Endodermal cell (in vitro differentiated cells): ENCODE measurements at places on chromosomes 2 and 18. TPM values are rescaled to one million over a fixed set of nuclear protein-coding genes. Genes with fewer than 3 reads are reported as not detected.

LHCGR gene
- not detected in 3 replicates for total RNA-seq

FSIP2 gene
- 4.8 and 6.7 TPM in 2 replicates for total RNA-seq

GPN1 gene
- total RNA-seq: 45.0 to 49.6 TPM (median 49.5 TPM) in 3 replicates

TCF7L1 gene
- total RNA-seq: 69.4 to 90.6 TPM (median 71.9 TPM) in 3 replicates

ALLC gene
- not detected in 3 replicates for total RNA-seq

C2orf42 gene
- 10.8 and 16.5 TPM in 2 replicates for total RNA-seq

ANTXR1 gene
- total RNA-seq: 50.6 and 54.5 TPM in 2 replicates

WNT10A gene
- total RNA-seq: not detected in 2 replicates

XDH gene
- total RNA-seq: 1.7 and 4.0 TPM in 2 replicates

ERICH2 gene
- 9.6 and 10.0 TPM in 2 replicates for total RNA-seq

CCDC85A gene
- total RNA-seq: 0.28 to 0.86 TPM (median 0.82 TPM) in 3 replicates

CFC1 gene
- 0.93 to 1.4 TPM in 2 of 3 replicates, not detected in the other for total RNA-seq

RAB6C gene
- total RNA-seq: 0.14 and 0.24 TPM in 2 replicates

HOXD3 gene
- not detected in 3 replicates for total RNA-seq

CYP26B1 gene
- 0.09 TPM in 1 of 2 replicates, not detected in the other for total RNA-seq

CNDP1 gene
- 0.51 TPM in 1 of 2 replicates, not detected in the other for total RNA-seq

ACMSD gene
- not detected in 2 replicates for total RNA-seq

TGFA gene
- total RNA-seq: 1.6 to 3.4 TPM (median 3.2 TPM) in 3 replicates

NRBP1 gene
- total RNA-seq: 141 to 148 TPM (median 145 TPM) in 3 replicates

C2orf80 gene
- total RNA-seq: not detected in 3 replicates

KLHL41 gene
- total RNA-seq: 0.35 TPM in 1 of 3 replicates, not detected in the others

C2orf66 gene
- total RNA-seq: 0.20 TPM in 1 of 3 replicates, not detected in the others

GPR75 gene
- total RNA-seq: 6.0 and 6.7 TPM in 2 replicates

SLC9A4 gene
- 0.05 and 0.07 TPM in 2 replicates for total RNA-seq

CCDC74A gene
- 29.0 to 50.9 TPM (median 29.9 TPM) in 3 replicates for total RNA-seq

POTEJ gene
- not detected in 2 replicates for total RNA-seq

MATN3 gene
- 36.8 and 38.5 TPM in 2 replicates for total RNA-seq

SLC40A1 gene
- 60.4 and 74.1 TPM in 2 replicates for total RNA-seq

CIB4 gene
- total RNA-seq: not detected in 3 replicates

RNU2-63P gene
- 8.3 and 19.8 TPM in 2 replicates for total RNA-seq

STON1 gene
- total RNA-seq: 12.1 to 19.5 TPM (median 17.9 TPM) in 3 replicates

ABCB11 gene
- 0.04 TPM in 1 of 3 replicates, not detected in the others for total RNA-seq

ALPP gene
- not detected in 2 replicates for total RNA-seq

HOXD13 gene
- 0.35 to 0.55 TPM (median 0.40 TPM) in 3 replicates for total RNA-seq

ATP8B1 gene
- total RNA-seq: 13.5 and 14.6 TPM in 2 replicates

ANKRD62 gene
- total RNA-seq: not detected in 3 replicates

TRAK2 gene
- total RNA-seq: 5.7 to 16.6 TPM (median 14.8 TPM) in 3 replicates

NEU2 gene
- total RNA-seq: not detected in 3 replicates

FLACC1 gene
- total RNA-seq: 0.79 and 1.1 TPM in 2 replicates

RGPD3 gene
- total RNA-seq: 0.28 to 0.49 TPM (median 0.44 TPM) in 3 replicates

AAMP gene
- 89.2 and 89.4 TPM in 2 replicates for total RNA-seq

AQP12B gene
- total RNA-seq: not detected in 2 replicates

FAM210A gene
- 20.7 and 23.2 TPM in 2 replicates for total RNA-seq

CTNNA2 gene
- total RNA-seq: 7.9 to 9.8 TPM (median 9.0 TPM) in 3 replicates

DNAH6 gene
- total RNA-seq: 1.1 and 1.6 TPM in 2 replicates

LYPD6B gene
- total RNA-seq: 2.8 to 14.9 TPM (median 14.5 TPM) in 3 replicates

SP5 gene
- total RNA-seq: 81.0 and 103 TPM in 2 replicates

NCK2 gene
- 33.9 to 63.8 TPM (median 59.1 TPM) in 3 replicates for total RNA-seq

ADAM23 gene
- 34.2 TPM in 2 replicates for total RNA-seq

CABYR gene
- 11.0 and 11.1 TPM in 2 replicates for total RNA-seq

TMEM163 gene
- total RNA-seq: 0.21 to 0.24 TPM (median 0.23 TPM) in 3 replicates

C2orf92 gene
- 12.5 to 24.0 TPM (median 17.0 TPM) in 3 replicates for total RNA-seq

FTCDNL1 gene
- 1.2 to 2.0 TPM (median 1.5 TPM) in 3 replicates for total RNA-seq

UNC80 gene
- total RNA-seq: 0.11 to 0.80 TPM (median 0.15 TPM) in 3 replicates
